ENCODE measurements at places on chromosomes 3 and 15. TPM values are rescaled to one million over a fixed set of nuclear protein-coding genes. Genes with fewer than 3 reads are reported as not detected.
A peak's percentile ranks its signal among the peaks of the same experiment; 100 is the strongest.

- DNase-seq, result no peak
Measured at GRCh38 chr15:32778391-32779176, 60.8 kb downstream of the GREM1 start.

GRCh38 chr15:101055411-101055810 is 136.3 kb downstream of the LRRK1 start:
- no peak for DNase-seq

DNA sequence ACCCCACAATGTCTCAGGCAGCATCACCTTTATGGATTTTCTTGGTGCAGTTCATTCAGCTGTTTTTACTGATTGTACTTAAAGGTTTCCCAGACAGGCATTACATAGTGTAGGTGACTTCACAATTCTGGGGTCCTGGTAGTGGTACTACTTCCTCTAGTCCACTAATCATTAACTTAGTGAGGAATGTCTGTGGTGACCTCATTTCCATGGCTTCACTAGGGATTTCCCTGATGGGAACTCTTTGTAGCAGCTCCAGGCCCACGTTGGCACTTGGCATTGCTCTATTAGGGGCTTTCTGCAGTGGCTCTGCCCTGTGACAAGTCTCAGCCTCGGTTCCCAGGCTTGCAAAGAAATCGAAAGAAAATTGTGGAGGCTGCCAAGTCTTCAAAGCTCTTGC is 48.1 kb upstream of the NPAP1 start:
- DNase-seq, result no peak

GRCh38 chr15:83462026-83462425 is 14.9 kb downstream of the SH3GL3 start:
- DNase-seq, result no peak

GRCh38 chr3:48847053-48847503 is 596 bp downstream of the PRKAR2A start:
- DNase-seq, result peak; percentile 73

DNA sequence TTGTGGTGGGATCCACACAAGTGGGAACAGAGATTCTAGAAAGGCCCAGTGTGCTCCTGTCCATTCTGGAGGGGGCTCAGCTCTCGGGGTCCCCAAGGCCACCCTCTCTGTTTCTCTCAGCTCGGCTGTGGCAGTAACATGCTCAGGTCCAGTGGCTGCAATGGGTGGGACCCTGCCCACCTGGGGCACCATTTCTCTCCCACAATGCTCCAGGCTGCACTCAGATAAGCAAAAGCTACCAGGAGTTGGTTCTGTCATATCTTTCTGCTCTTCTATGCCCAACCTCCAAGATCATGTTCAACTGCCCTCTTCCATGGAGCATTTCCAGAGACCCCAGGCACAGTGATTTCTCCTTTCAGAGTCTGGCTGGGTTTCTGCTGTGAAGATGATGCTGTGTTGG is 40.8 kb downstream of the ITGA11 start:
- DNase-seq, result no peak

GRCh38 chr15:40323953-40324937 is 753 bp downstream of the INAFM2 start:
- no peak for DNase-seq

DNA sequence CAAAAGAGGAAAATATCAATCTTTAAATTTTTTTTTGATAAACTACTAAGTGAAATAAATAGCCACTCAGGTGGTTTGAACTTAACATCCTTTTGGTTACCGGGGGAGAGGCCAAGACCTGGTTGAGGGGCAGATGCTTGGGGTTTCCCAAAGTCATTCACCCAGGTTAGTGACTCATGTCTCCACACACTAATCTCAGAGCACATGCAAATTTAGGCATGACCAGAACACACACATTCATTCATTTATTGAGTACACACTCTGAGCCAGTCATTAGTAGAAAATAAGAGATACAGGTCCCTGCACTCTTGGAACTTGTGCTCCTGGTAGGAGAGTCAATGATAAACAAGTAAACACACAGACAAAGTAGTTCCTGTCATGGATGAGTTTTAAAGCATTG is 7.3 kb downstream of the ILDR1 start:
- DNase-seq, result no peak

- DNase-seq, result no peak
Measured at GRCh38 chr3:115186351-115187148, 39.5 kb upstream of the ZBTB20 start.

DNA sequence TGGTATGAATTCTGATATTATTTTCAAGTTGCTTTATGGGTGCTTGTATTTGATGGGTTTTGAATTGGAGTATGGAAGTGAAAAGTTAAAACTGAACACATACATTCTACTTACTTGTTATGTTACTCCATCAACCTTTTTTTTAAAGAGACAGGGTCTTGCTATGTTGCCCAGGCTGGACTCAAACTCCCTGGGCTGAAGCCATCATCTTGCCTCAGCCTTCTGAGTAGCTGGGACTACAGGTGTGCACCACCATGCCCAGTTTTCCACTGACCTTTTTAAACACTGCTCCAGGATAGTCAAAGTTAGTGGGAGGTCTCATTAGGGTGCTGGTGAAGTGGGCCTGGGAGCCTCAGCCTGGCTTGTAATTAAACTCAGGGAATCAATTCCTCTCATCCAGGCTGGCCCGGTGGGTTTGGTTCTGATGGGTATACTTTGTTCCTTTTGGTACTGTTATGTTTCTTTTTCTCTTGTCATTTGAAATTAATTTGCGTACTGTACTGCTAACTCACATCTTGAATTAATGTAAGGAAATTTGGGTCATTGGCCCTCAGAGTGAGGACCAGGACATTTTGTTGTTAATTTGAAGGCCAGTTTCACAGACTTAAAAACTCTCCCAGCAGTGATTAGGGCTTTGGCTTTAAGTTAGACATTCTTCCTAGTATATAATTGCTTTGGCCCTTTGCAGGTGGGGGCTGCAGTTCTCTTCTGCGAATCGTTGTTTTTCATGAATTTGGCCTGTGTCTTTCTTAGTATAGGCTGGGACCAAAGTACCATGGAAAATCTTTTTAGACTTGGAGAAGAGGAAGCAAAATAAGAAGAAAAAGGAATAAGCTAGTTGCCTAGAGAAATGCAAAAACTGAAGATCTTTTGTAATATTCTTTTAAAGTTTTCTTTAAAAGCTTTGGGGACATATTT is 66.9 kb downstream of the FNDC3B start:
- DNase-seq, result no peak

DNA sequence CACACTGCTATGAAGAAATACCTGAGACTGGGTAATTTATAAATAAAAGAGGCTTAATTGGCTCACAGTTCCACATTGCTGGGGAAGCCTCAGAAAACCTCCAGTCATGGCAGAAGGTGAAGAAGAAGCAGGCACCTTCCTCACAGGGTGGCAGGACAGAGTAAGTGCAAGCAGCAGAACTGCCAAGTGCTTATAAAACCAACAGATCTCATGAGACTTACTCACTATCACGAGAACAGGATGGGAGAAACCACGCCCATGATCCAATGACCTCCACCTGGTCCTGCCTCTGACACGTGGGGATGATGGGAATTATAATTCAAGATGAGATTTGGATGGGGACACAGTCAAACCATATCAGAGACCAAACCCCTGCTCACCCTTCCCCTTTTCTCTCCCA is 75.0 kb downstream of the TRIM69 start:
- DNase-seq, result no peak

Gene SCN11A
- total RNA-seq, result 0.09 TPM

Gene NR2E3
- not detected for total RNA-seq

Gene ALG1L2
- not detected for total RNA-seq

Gene GLT8D1
- total RNA-seq, result 34.9 TPM

Gene SPTSSB
- total RNA-seq, result not detected

Gene RAB6B
- 0.24 TPM for total RNA-seq

Gene PRR23C
- total RNA-seq, result not detected

Gene PIERCE2
- total RNA-seq, result not detected

Gene ZPLD1
- total RNA-seq, result not detected

Gene ADAMTS9
- not detected for total RNA-seq

Data from CD8-positive, alpha-beta memory T cell (primary cell).